ENCODE measurements at places on chromosomes 3 and 15.

GRCh38 chr15:58546066-58546591 lies 114.3 kb downstream of the LIPC start:
- DNase-seq: no peak

DNA sequence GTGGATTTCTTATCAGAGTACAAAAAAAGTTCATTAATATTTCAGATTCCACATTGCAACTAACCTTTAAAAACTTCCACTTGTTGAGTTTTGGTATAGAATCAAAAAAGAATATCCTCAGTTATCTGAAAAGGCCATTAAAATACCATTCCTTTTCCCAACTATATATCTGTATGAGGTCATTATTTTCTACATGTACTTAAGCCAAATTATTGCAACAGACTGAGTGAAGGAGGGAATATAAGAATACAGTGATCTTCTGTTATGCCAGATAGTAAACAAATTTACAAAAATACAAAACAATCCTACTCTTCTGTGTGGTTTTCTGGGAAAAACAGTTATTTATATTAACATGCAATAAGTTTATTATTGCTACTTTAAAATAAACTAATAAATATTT lies 5.7 kb upstream of the GANC start:
- no peak for DNase-seq

DNA sequence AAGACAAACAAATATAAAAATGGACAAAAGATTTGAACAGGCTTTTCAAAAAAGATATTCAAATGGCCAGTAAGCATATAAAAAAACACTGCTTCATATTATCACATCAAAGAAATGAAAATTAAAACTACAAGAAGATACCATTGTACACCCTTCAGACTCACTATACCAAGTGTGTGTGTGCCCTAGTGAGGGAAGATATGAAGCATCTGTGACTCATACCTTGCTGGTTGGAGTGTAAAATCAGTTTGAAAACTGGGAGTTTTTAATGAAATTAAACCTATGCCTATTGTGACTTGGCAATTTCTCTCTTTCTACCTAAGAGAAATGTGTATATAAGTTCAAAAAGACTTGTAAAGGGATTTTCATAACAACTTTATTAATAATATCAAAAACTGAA lies 23.5 kb upstream of the SLC15A2 start:
- DNase-seq: peak; percentile 42

DNA sequence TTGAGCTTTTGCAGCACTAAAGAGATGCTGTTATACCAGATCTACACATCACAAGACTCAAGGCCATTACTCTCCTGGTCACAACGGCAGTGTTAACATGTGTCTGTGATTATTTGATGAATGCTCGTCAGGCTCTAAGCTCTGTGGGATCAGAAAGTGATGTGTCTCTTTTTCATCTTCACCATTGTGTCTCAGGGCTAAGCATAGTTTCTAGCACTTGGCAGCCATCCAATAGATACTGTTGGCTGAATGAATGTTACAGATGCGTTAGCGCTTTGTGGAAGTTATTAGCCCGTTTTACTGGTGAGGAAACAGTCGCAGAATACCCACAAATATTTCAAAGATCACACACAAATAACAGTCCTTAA lies 1.2 kb upstream of the FAM81A start:
- DNase-seq: no peak

Measured in bronchial epithelial cell (primary cell).